ENCODE measurements at places on chromosomes 13 and 19.

GRCh38 chr13:50098693-50099092 is 83.4 kb downstream of the KCNRG start:
- DNase-seq = no peak

- DNase-seq = peak; percentile 57
Observed at GRCh38 chr19:52527134-52527955, at the start of gene ZNF808. ZNF808 (plus strand) TSS chr19:52527668; CDS start chr19:52543285, 15,617 bp downstream.

- DNase-seq = no peak
Observed at GRCh38 chr13:73073050-73073449, 14.2 kb downstream of the KLF5 start.

DNA sequence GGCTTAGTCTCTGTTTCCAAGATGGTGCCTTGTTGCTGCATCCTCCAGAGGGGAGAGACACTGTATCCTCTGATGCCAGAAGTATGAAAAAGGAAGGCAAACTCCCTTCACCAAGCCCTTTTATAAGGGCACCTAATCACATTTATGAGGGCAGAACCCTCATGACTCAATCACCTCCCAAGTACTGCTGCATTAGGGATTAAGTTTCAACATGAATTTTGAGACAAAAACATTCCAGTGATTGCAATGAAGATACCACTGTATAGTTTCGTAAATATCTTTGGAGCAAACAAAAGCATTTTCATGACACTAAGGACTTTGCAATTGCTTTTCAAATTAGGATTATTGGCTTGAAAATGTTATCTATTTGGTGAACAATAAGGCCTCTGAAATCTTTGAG is 63.8 kb downstream of the RNF17 start:
- DNase-seq = no peak

DNA sequence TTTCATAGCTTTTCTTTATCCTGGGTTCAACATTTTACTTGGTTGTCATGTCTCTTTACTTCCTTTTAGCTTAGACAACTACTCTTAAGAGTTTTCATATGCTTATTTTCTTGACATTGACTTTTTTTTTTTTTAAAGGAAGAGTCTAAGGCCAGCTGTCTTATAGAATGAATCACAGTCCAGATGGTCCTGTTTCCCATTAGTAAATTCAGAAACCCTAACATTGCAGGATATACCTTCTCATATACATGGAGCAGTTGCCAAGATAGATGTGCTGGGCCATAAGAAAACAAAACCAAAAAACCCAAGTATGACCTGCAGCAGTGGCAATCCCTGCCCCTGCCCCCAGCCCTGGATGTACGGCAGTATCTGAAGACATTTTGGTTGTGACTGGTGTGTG is 72.8 kb downstream of the COG3 start:
- DNase-seq = no peak

DNA sequence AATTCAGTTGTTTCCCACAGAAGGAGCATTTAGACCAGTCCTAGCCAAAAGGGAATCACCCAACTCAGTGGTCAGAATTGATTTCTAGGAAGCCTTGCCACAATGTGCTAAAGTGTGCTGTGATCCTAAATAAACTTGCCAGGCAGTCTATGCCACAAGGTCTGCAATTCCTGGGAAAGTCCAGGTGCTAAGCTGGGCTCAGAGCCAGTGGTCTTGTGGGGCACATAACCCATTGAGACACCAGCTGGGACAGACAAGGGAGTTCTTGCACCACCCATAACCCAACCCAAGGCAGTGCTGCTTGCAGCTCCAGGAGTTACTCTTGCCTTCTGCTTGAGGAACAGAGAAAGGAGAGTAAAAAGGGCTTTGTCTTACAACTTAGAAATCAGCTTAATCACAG is 489.5 kb upstream of the SPRY2 start:
- DNase-seq = no peak

DNA sequence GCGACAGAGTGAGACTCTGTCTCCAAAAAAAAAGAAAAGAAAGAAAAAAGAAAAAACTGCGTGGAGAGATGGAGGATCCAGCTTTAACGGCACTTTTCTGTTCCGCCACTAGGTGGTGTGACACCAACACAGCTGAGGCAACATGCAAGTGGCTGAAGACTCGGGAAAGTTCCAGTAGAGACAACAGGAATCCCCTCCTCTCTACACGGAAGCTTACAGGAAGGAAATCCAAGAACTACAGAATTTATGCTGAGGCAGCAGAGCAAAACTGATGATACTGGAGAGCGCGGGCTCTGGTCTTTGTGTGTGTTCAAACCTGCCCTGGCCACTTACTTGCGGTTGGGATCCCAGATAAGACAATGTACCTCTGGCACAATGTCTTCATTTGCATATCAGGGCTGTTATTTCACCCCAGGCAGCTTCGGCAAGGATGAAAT is 9.9 kb downstream of the RANBP3 start:
- DNase-seq = peak; percentile 71

- DNase-seq = peak; percentile 88
Observed at GRCh38 chr13:42048684-42049453, 421 bp downstream of the DGKH start.

DNA sequence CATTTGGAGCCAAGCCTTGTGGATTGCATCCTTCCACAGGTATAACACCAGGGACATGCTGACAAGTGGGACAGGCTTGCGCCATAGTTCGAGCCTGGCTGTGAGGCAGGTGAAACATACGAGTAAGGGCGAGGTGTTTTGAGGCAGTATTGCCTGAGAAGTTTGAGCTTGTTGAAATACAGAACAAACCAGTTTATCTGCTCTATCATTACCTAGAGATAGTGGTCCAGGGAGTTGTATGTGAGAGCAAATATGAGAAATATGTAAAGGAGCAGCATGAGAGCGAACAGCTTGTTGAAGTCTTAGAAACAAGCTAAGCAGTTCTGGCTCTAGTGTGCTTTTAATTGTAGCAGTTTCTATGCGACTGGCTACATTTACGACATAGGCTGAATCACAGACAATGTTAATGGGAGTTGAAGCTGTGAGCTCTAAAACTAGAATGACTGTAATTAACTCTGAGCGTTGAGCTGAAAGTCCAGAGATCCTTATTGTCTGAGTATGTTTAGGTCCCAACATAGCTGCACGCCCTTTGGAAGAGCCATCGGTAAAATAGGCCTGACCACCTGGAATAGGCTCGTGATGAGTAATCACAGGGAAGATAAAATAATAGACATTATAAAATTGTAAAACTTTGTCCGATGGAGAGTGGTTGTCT is 8.2 kb downstream of the ZNF439 start:
- no peak for DNase-seq

DNA sequence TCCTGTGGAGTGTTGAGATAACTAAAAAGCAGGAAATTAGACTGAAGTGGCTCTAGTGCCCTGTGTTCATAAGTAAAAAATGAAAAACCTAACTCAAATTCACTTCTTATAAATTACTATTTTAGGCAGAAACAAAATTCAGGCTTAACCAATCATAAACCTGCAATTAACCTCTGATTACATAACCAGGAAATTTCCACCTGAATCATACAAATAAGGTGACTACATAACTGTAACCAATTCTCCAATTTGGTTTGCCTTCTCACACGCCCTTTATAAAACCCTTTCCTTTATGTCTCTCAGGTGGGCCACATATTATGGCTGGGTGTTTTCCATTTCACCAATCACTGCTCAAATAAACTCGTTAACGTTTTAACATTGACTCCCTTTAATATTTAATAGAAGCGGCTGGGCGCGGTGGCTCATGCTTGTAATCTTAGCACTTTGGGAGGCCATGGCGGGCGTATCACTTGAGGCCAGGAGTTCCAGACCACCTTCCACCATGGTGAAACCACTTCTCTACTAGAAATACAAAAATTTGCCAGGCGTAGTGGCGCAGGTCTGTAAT is 22.9 kb upstream of the ZNF724 start:
- no peak for DNase-seq

- no peak for DNase-seq
Observed at GRCh38 chr13:44040070-44040817, 160.5 kb downstream of the LACC1 start.

- no peak for DNase-seq
Observed at GRCh38 chr13:73038064-73038463, 20.7 kb upstream of the KLF5 start.

DNA sequence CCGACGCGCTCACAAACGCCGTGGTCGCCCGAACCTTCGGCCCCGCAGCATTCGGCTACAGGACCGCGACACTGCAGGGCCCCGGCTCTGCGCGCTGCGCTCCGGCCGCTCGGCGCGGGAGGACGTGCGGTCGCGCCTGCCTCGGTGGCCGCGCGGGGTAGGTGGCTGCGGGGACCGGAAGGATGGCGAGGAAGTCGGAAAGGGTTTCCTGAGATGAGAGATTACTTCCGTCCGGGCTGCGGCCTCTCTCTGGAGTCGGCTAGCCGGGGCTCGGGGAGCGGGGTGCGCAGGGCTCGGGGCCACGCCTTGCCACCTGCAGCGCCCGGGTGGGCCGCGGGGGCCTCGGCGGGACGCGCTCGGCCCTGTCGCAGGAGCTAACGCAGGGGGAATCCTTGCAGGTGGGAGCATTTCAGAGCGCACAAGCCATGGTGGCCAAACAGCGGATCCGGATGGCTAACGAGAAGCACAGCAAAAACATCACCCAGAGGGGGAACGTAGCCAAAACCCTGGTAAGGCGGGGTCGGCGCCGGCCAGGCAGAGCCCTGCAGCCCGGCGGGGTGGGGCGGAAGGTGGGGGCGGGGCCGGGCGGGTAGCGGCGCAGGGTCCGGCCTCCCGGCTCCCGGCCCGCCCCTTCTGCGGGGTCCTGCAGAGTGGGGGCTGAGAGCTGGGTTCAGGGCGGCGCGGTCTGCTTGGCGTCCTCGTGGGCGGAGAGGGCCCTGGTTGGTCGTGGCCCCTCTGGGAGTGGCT is at the start of gene SERP2:
Gene SERP2, plus strand, starts transcription at position 224 of the 747 bp plus-strand sequence. Its CDS starts 202 bp downstream, at position 426.
- DNase-seq = peak; percentile 15

DNA sequence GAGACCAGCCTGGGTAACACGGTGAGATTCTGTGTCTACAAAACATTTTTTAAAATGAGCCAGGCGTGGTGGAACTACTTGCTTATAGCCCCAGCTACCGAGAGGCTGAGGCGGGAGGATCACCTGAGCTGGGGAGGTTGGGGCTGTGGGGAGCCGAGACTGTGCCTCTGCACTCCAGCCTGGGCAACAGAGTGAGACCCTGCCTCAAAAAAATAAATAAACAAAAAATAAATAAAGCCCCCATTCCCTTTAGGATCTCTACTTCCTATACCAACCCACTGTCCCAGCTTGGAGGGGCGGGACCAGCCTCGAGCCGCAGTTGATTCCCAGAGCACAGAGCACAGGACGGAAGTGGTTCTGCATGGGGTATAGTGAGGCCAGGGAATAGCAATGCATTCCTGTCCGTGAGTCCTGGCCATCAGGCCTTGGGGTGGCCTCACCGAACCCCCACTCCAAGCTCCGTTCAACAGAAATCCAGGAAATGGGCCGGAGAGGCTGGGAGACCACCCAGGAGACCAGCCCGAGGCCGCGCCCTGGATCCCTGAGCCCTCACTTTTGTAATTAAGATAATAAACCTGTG is 4.9 kb upstream of the PTBP1 start:
- DNase-seq = no peak

DNA sequence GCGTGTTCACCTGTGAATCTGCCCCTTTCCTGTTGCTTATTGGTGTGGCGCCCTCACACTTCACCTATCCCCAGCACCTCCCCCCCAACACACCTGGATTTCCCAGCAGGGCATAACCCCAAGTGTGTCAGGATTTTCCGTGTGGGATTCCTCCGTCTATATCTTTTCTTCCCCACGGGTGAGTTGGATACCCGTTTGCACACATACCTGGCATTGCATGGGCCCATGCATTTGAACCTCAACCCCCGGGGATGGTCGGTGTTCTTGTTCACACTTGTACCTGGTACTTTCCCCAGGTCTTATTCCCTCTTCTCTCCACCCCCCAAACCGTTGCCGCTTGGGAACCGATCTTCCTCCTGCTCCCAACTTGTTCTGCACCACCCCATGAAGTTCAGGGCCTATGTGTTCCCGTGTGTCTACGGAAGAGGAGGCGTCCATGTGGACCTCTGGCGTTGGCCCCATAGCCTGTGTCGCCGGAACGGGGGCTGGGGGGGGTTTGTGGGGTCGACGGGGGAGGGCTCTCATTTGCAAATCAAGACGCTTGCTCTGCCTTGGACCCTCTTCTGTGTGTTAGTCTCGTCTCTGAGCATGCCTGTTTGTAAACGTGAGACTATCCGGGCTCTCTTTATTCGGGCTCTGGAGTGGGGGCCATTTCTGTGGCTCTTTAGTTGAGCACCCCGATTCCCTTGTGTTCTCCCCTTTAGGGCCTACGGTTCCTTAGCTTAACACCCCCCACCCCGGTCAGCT is 1.7 kb downstream of the PRR12 start:
- no peak for DNase-seq

GRCh38 chr13:108176685-108177274 is 38.6 kb downstream of the LIG4 start:
- DNase-seq = no peak

- DNase-seq = no peak
Observed at GRCh38 chr19:44613295-44614178, at the start of gene IGSF23. IGSF23 (plus strand) TSS chr19:44613563; CDS start chr19:44613646, 83 bp downstream.

Data from caudate nucleus (tissue), 63 donors.